ENCODE measurements at places on chromosomes 1 and 21. TPM values are rescaled to one million over a fixed set of nuclear protein-coding genes. Genes with fewer than 3 reads are reported as not detected.
A peak's percentile ranks its signal among the peaks of the same experiment; 100 is the strongest.

GRCh38 chr21:39961251-39961650 is 94.0 kb downstream of the PCP4 start:
- no peaks in the 10 kb centered on the region for H3K4me1 ChIP-seq
- H3K36me3 ChIP-seq: no peaks in the 10 kb centered on the region
- H3K4me3 ChIP-seq: no peak overlapping the region

- no peaks in the 10 kb centered on the region for H3K27me3 ChIP-seq
- H3K4me3 ChIP-seq: no peak overlapping the region
- H3K36me3 ChIP-seq: no peaks in the 10 kb centered on the region
- DNase-seq: peak; percentile 30
- H3K4me1 ChIP-seq: no peaks in the 10 kb centered on the region
Measured at GRCh38 chr21:45979141-45979631, 2.4 kb upstream of the COL6A1 start.

GRCh38 chr1:180269645-180270529 is 39.8 kb downstream of the LHX4 start:
- H3K4me3 ChIP-seq: no peak overlapping the region
- H3K36me3 ChIP-seq: no peaks in the 10 kb centered on the region
- H3K27me3 ChIP-seq: no peaks in the 10 kb centered on the region
- no peak overlapping the region for H3K27ac ChIP-seq
- DNase-seq: peak; percentile 66
- no peaks in the 10 kb centered on the region for H3K4me1 ChIP-seq

RORC gene
- total RNA-seq: 0.24 TPM

- no peak overlapping the region for H3K27ac ChIP-seq
- H3K36me3 ChIP-seq: no peaks in the 10 kb centered on the region
- no peaks in the 10 kb centered on the region for H3K27me3 ChIP-seq
- no peaks in the 10 kb centered on the region for H3K4me1 ChIP-seq
- H3K4me3 ChIP-seq: no peak overlapping the region
Measured at GRCh38 chr1:244010191-244010590, 40.9 kb upstream of the ZBTB18 start.

Measured in aorta (tissue), 5 donors.